Heart left ventricle (tissue), 16 donors: ENCODE measurements at places on chromosomes 13 and 19. TPM values are rescaled to one million over a fixed set of nuclear protein-coding genes. Genes with fewer than 3 reads are reported as not detected.

IRS2 gene
- total RNA-seq = 54.9 TPM

IL4I1 gene
- total RNA-seq = 18.3 TPM

VSTM1 gene
- total RNA-seq = not detected

ZNF493 gene
- total RNA-seq = 13.5 TPM
